ENCODE measurements at places on chromosomes 5 and 9.

- DNase-seq, result no peak
Observed at GRCh38 chr5:75006865-75007822, 45.2 kb downstream of the GCNT4 start.

GRCh38 chr5:8176101-8176693, 307.2 kb downstream of the MTRR start:
- DNase-seq, result no peak

DNA sequence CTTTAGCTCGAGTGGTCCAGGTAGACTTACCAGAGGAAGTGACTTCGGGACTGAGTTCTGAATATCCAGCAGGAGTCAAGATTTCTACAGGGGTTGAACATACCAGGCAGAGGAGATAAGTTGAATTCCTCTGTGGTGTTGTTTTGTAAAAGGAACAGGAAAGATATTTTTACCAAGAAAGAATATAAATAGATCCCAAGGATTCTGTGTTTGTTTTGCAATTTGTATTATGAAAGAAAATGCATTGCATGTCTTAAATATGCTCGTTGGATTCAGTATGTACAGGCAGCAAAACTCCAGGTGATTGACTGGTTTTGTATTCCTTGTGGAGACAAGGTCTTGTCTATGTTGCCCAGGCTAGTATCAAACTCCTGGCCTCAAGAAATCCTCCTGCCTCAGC, 197.8 kb downstream of the FRMD3 start:
- no peak for DNase-seq

GRCh38 chr9:132201780-132202703, 40.2 kb downstream of the NTNG2 start:
- DNase-seq, result no peak

DNA sequence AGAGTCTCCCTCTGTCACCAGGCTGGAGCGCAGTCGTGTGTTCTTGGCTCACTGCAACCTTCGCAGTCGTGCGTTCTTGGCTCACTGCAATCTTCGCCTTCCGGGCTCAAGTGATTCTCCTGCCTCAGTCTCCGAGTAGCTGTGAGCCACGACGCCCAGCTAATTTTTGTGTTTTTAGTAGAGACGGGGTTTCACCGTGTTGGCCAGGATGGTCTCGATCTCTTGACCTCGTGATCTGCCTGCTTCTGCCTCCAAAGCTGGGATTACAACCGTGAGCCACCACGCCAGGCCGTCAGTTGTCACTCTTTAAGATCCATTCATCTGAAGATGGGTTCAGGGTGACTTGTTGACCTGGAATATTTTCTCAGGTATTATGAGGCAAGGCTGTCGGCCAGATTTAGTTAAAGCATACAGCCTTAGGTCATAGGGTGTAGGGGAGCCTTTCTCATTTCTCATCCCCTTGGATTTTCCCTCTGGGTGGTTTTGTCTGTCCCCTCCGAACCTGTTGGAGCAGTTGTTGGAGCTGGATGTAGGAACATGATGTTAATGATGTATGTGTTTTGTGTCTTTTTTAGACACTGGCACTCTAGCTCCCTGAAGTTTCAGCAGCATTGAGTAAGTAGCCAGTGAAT, 1.6 kb downstream of the SLC22A5 start:
- no peak for DNase-seq

GRCh38 chr5:98425640-98426039, 347.8 kb upstream of the RGMB start:
- no peak for DNase-seq

GRCh38 chr9:78677326-78677725, 380.4 kb downstream of the PSAT1 start:
- no peak for DNase-seq

GRCh38 chr9:117720066-117720465, 15.9 kb downstream of the TLR4 start:
- DNase-seq, result no peak

DNA sequence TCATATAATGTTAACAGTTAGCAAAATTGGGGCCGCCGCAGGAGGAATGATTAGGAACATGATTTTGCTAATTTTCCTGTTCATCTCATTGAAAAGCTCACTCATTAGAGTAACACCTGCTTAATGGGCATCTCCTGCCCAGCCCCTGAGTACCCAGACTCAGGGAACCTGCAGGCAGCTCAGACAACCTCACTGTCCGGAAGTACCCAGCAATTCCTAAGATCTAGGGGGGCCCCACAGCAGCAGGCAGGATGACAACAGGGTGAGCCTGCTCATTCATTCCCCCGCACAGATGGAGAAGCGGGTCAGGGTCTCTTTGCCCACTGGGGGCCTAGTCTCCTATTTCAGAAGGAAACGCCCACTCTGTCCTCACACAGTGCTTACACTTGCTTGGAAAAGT, 12.6 kb downstream of the FAM78A start:
- no peak for DNase-seq

- peak; percentile 3 for DNase-seq
Observed at GRCh38 chr5:82151662-82152061, 126.5 kb downstream of the RPS23 start.

DNA sequence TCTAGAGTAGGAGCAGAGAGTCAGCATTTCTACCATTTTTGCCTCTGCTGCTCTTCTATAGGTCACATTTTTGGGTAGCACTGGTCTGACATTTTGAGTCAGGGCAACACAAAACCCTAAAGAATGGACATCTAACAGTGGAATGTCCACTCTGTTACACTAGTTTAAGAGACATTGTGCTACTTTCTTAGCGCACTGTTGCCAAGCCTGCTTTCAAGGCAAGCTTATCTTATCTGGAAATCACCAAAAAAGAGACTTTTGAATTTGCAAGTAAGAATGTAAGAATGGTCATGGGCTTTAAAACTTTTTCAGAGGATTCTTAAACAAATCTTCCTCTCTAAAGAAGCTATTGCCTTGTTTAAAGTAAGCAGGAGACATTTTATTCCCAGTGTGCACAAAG, 73.0 kb upstream of the STARD4 start:
- DNase-seq, result no peak

- no peak for DNase-seq
Observed at GRCh38 chr5:174324680-174325079, 279.2 kb downstream of the NSG2 start.

- no peak for DNase-seq
Observed at GRCh38 chr9:106019702-106020101, 325.4 kb downstream of the TMEM38B start.

GRCh38 chr5:14915291-14915952, 43.8 kb upstream of the ANKH start:
- peak; percentile 20 for DNase-seq

DNA sequence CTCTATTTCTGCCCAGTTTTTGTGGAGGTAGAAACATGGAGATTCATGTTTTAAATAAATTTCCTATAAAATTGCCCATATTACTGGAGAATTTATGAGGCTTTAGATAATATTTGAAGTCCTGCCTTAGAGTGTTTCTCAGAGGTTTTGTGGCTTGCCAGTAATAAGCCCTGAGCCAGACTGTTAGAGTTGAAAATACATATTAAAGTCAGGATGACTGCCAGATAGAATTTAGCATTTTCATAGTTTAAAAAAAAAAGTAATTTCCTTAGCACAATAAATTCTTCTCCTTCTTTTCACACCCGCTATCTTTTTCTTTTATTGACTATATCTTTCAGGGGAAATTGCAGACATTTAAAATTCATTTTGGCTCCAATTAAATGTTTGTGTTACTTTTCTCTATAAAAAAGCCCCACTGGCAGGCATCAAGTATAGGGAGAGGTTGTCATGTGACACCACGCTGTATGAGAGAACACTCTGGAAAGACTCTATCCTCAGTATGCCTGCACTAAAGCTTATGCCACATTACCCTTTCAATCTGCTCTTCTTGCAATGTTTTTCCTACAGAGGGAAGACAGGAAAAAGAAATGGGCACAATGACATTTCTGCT, 135.2 kb downstream of the MPDZ start:
- no peak for DNase-seq

- DNase-seq, result peak; percentile 26
Observed at GRCh38 chr5:107092695-107093094, 578.0 kb downstream of the EFNA5 start.

DNA sequence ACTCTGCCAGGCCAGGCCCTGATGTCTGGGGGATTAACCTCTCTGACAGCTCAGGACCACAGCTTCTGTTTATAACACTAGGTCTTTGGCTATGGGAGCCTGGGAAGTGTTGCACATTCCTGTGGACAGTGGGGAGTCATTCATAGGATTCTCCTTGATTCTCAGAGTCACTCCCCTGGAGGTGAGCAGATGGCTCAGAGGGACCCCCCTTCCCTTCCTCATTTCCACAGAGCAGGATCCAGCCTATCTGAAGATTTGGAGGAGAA, 60.2 kb downstream of the NRG2 start:
- DNase-seq, result no peak

- no peak for DNase-seq
Observed at GRCh38 chr9:126587187-126588185, 26.2 kb upstream of the LMX1B start.

GRCh38 chr9:93307468-93308157, 123.7 kb downstream of the WNK2 start:
- DNase-seq, result no peak

GRCh38 chr9:98134702-98135557, 15.9 kb upstream of the TRIM14 start:
- no peak for DNase-seq

GRCh38 chr9:81693671-81694378, 4.5 kb upstream of the TLE1 start:
- no peak for DNase-seq

GRCh38 chr9:92669890-92670708, at the start of gene IPPK:
Gene IPPK, minus strand, starts transcription at chr9:92670131. Its CDS starts 143 bp downstream, at chr9:92669988.
- DNase-seq, result peak; percentile 98

DNA sequence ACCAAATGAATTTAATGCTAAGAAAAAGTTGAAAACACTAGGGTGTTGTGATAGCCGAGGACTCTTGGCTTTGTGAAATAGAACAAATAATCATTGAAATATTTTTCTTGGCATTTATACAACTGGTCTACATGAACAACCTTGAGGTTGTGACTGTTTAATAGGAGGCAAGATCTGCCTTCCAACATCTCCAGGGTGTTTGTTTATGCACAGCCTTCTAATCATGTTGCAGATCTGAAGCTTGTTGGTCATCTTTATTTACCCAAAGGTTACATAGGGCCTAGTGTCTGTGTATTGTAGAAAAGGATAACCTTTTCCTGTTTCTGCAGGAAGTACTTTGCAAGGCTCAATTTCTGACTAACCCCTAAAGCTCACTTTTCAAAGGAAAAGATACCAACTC, 65.2 kb upstream of the RANBP3L start:
- DNase-seq, result no peak

GRCh38 chr9:21029661-21030060, 1.8 kb downstream of the HACD4 start:
- DNase-seq, result no peak

Data from mammary epithelial cell (primary cell).